ENCODE measurements at places on chromosomes 12 and 14.

GRCh38 chr12:51269174-51270066, 795 bp downstream of the SMAGP start:
- peaks cover 17% of the 10 kb centered on the region for H3K4me1 ChIP-seq
- peak overlapping the region; percentile 78 for H3K4me3 ChIP-seq
- peak overlapping the region; percentile 26 for H3K27ac ChIP-seq
- DNase-seq = no peak
- H3K27me3 ChIP-seq = peaks cover 12% of the 10 kb centered on the region
- H3K36me3 ChIP-seq = no peaks in the 10 kb centered on the region

- H3K27me3 ChIP-seq = no peaks in the 10 kb centered on the region
- DNase-seq = no peak
- H3K4me3 ChIP-seq = no peak overlapping the region
- H3K4me1 ChIP-seq = no peaks in the 10 kb centered on the region
Observed at GRCh38 chr12:10256064-10256463, 43.4 kb downstream of the GABARAPL1 start.

GRCh38 chr12:2667716-2668440, 126.9 kb upstream of the FKBP4 start:
- H3K27me3 ChIP-seq = no peaks in the 10 kb centered on the region
- peaks cover 66% of the 10 kb centered on the region for H3K36me3 ChIP-seq
- no peaks in the 10 kb centered on the region for H3K4me1 ChIP-seq

- H3K27me3 ChIP-seq = no peaks in the 10 kb centered on the region
- no peak for DNase-seq
- no peak overlapping the region for H3K27ac ChIP-seq
- H3K4me3 ChIP-seq = peak overlapping the region; percentile 71
- H3K36me3 ChIP-seq = no peaks in the 10 kb centered on the region
Observed at GRCh38 chr14:85527445-85528035, 2.4 kb upstream of the FLRT2 start.

DNA sequence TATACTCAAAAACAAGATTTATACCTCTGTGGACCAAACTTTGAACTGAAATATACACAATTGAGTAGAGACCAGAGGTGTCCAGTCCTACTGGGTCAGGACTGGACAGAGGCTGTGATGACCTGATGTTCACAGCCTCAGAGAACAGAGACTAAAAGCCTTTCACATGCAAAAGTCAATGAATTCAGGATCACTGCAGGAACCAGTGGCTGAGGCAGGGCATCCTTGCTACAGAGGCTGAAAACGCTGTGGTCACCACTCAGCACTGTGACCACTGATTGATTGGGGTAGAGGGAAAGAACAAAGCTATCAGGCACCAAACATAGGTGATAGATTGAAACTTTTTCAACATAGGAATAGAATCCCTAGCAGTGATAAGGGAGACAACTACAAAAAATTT, 25.1 kb downstream of the GRIP1 start:
- no peak overlapping the region for H3K4me3 ChIP-seq
- no peaks in the 10 kb centered on the region for H3K36me3 ChIP-seq
- no peak for DNase-seq
- H3K27me3 ChIP-seq = no peaks in the 10 kb centered on the region
- H3K4me1 ChIP-seq = no peaks in the 10 kb centered on the region
- no peak overlapping the region for H3K27ac ChIP-seq

DNA sequence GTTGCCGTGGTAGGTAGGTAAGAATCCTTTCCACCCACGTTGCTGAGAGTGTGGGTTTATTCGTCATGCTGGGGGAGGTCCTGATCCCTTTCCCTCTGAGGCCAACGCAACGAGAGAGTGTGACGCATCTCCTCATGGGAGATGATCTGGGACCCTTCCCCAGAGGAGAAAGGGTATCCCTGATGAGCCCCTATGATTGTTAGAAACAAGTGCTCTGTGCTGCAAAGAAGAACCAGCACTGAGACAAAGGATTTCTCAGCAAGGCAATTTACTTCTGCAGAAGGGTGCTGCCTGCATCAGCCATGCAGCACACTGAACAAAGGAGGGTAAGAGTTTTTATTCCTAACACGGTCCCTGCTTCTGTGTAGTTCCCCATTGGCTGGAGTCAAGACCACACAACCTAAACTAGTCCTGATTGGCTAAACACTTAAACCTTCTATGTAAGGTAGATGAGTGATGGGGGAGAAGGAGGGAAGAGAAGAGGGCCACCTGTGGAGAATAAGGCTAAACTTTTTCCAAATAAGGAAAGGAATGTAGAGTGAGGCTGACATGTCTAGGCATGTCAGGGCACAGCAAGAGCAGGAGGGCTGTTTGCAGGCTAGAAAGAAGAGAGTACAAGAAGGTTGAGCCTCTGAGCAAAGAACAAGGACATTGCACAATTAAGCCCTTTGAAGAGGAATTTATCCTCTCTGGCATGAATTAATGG, 21.3 kb downstream of the CLEC2A start:
- no peaks in the 10 kb centered on the region for H3K4me1 ChIP-seq
- no peak for DNase-seq
- no peak overlapping the region for H3K27ac ChIP-seq
- H3K4me3 ChIP-seq = no peak overlapping the region
- H3K36me3 ChIP-seq = no peaks in the 10 kb centered on the region

- H3K36me3 ChIP-seq = no peaks in the 10 kb centered on the region
- no peaks in the 10 kb centered on the region for H3K4me1 ChIP-seq
- DNase-seq = no peak
- H3K27ac ChIP-seq = no peak overlapping the region
Observed at GRCh38 chr12:66736931-66737330, 58.1 kb upstream of the GRIP1 start.

- H3K36me3 ChIP-seq = no peaks in the 10 kb centered on the region
- no peak overlapping the region for H3K27ac ChIP-seq
- no peak overlapping the region for H3K4me3 ChIP-seq
Observed at GRCh38 chr12:50314636-50315312, 31.5 kb upstream of the LIMA1 start.

DNA sequence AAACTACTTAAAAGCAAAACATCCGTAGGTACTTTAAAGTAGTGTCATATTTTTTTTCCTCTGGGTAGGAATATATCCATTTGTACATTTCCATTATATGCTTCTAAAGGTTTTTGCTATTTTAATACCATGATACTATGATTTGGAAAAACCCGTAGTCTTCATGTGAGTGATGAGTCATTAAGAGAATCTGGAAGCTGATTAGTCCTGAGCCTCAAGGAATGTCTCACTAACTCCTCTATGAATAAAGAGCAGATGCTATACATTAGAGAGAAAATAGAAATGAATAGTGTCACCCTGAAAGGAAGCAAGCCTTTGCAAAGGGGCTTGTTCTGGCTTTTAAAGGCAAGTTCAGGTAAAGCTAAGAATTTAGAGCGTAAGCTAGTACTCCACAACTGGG, 432.1 kb downstream of the CCDC91 start:
- DNase-seq = no peak
- H3K4me3 ChIP-seq = no peak overlapping the region
- no peaks in the 10 kb centered on the region for H3K36me3 ChIP-seq
- H3K4me1 ChIP-seq = no peaks in the 10 kb centered on the region
- H3K27me3 ChIP-seq = no peaks in the 10 kb centered on the region

DNA sequence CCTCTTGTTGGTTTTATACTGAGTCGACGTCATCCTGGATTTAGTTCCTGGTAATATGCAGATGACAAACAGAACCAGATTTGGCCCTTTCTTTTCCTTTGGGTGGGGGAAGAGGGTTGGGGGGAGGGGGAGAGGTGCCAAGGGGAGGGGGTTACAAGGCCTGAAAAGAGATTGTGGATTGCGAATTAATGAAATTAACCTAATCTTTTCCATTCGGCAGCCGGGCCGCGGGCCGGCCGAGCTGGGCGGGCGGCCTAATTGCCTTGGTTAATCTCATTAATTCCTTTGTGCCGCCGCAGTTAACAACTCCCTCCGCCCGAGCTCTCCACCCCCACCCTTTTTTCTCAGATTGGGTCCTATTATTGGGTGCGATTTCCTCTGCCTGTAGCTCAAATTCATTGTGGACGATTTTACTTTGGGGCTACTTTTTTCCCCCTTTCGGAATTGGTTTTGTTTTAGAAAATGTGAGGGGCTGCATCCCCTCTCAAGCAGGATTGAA, 387 bp upstream of the GSC start:
- H3K4me3 ChIP-seq = peak overlapping the region; percentile 56
- H3K4me1 ChIP-seq = peaks cover 26% of the 10 kb centered on the region
- DNase-seq = no peak
- no peaks in the 10 kb centered on the region for H3K36me3 ChIP-seq
- H3K27ac ChIP-seq = no peak overlapping the region
